Activated CD8-positive, alpha-beta T cell treated with anti-CD3 and anti-CD28 coated beads, Interleukin-2, amount 10 ng/mL, durations not matched to agents 7 days and 5 days (primary cell): ENCODE measurements at places on chromosomes 7 and 10.

- no peak for DNase-seq
Measured at GRCh38 chr10:119303886-119304285, 96.5 kb downstream of the GRK5 start.

- no peak for DNase-seq
Measured at GRCh38 chr10:132301371-132302330, 6.1 kb downstream of the STK32C start.

GRCh38 chr10:126551202-126551601, 119.3 kb downstream of the C10orf90 start:
- DNase-seq, result no peak

DNA sequence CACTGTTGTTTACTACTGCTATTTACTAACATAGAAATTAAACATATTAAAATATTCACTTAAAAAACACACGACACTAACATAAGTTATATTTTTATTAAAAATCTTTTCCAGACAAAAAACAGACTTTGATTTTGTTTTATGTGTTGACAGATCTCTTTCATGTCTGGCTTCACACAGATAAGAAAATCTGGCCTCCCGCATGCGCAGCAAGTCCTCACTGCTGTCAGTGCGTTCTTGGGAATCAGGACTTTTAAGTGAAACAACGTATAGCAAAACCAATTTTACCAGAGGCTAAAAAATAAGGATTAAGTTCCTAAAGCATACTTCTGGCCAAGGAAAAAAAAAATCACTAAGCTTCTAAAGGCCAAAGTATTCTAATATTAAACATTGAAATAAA, 1.2 kb upstream of the IDI1 start:
- DNase-seq, result no peak

DNA sequence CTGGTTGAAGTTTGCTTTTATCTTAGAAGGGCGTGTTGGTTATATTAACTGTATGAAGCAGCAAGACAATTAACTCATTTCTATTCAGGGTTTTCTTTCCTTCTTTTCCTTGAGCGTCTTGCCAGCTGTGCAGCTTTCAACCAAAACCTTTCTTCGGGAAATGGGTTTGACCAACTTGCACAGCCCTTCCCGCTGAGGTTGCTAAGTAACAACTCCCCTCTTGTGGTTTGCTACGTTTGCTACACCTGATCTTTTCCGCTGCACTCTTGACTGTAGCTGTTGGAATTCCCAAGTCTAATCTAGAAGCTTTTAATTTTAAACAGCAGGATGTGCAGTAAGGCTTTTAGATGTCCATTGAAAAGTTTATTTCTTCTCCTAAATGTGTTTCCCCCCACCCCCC, 116.9 kb downstream of the CDCA7L start:
- DNase-seq, result no peak

GRCh38 chr7:47725031-47725780, 143.3 kb upstream of the TNS3 start:
- no peak for DNase-seq

GRCh38 chr7:155062411-155062810, 7.7 kb upstream of the HTR5A start:
- no peak for DNase-seq

DNA sequence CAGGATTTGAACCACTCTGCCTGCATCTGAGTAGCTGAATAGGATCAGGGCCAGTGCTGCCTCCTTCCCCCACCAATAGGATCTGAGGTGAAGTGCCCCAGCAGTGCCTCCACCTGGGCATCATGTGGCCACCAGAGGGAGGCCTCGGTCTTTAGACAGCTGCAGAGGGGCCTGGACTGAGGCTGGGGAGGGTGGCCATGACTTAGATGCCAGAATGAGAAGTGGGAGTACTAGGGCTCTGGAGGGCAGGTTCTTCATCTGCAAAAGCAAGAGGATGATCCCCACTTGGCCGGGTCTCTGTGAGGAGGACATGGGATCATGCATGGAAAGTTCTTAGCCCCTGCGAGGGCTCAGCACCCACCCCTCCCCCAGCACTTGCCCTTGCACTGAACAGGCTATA, 56.9 kb downstream of the NEUROG3 start:
- DNase-seq, result peak; percentile 66

GRCh38 chr10:94299417-94299816, 63.3 kb downstream of the NOC3L start:
- peak; percentile 58 for DNase-seq

GRCh38 chr7:132501956-132502355, 74.3 kb downstream of the PLXNA4 start:
- no peak for DNase-seq

- no peak for DNase-seq
Measured at GRCh38 chr7:27459731-27460053, 203.0 kb downstream of the HIBADH start.

DNA sequence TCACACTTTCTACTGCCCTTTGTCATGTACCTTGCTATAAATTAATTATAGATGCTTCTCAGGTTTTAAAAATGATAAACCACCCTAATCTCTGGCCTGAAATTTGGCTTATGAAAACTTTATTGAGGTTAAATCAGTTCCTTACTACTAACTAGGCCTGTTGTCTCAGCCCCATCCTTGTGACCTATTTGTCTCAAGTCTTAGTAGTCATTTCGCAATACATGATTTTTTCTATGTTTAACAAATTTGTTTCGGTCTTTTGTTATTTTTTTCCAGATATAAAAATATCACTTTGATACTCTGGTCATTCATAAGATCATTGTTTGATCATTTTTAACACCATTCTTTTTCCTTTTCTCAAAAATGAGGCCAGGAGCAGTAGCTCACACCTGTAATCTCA, 411.6 kb downstream of the GFRA1 start:
- DNase-seq, result no peak

GRCh38 chr10:12484941-12485805, 135.8 kb downstream of the CAMK1D start:
- DNase-seq, result peak; percentile 38

- DNase-seq, result no peak
Measured at GRCh38 chr10:35540296-35541164, 64.6 kb upstream of the GJD4 start.

GRCh38 chr10:133460208-133460769, 6.5 kb downstream of the SCART1 start:
- no peak for DNase-seq

DNA sequence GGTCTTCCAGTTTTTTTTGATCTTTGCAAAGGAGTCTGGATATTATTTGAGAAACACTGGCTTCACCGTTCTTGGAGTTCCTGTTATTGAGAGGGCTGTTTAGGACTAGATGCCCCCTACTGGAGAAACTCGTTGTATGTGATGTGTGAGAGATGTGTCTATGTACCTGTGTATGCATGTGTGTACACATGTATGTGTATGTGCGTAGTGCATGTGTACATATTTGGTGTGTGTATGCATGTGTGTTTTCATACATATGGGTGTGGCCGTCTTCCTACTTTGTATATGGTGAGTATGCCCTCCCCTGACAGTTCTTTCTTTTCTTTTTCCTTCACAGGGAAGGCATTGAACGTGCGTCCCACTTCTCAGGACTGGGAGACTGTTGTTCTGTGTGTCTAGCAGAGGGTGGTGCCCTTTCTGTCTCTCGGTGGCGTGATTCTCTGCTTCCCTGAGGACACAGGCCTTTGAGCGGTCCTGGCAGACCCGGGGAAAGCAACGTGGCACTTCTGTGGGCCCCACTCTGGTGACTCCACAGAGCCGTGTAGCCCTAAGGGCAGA, 3.0 kb upstream of the CALHM3 start:
- peak; percentile 75 for DNase-seq
